ENCODE measurements at places on chromosomes 16 and 17.

- DNase-seq: no peak
Measured at GRCh38 chr17:69450918-69451317, 36.4 kb downstream of the MAP2K6 start.

- DNase-seq: no peak
Measured at GRCh38 chr16:81848306-81848853, 69.3 kb downstream of the PLCG2 start.

DNA sequence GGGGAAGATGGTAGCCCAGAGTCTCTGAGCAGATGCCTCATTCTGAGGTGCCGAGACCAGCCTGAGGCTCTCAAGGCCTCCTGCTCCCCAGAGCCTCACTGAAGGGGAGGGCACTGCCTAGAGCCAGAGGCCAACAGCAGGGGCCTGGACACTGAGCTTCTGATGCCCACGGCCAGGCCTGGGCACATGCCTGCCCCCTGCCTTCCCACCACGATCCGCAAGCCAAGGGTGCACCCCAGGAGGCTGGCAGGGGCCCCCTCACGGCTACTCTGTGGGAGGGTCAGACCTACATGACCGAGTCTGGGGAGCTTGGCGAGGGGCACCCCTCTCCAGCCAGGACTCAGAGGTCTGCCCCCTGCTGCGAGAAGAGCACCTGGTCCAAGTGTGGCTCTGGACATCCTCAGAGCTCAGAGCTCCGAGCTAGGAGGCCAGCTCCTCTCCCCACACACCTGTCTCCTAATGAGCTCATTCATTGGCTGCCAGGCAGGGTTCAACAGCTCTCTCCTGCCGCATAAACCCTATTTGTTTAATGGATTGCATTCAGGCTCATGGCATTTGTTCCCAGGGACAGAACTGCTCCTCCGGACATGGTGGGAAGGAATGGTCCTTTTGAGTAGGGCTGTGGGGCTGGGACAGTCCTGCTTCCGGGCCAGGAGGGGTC is 13.9 kb downstream of the OTOP3 start:
- no peak for DNase-seq

GRCh38 chr16:88195911-88196465 is 186.8 kb upstream of the ZNF469 start:
- DNase-seq: no peak

DNA sequence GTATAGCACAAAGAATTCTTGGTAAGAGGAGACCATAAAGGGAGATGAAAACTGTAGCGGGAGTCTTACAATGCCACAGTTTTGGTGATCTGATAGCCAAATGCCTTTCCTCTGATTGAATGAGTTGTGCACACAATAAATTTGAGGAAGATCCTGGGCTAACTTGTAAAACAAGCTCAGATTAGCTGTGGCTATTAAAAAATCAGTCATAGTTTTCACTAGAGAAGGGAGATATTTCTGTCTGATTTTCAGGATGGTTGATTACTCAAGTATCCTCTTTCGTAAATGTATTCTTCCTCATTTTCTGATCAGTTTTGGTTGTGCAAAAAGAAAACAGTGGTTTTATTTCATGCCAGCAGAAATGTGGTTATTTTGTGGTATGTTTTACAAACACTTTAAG is 9.1 kb upstream of the METTL9 start:
- DNase-seq: no peak

DNA sequence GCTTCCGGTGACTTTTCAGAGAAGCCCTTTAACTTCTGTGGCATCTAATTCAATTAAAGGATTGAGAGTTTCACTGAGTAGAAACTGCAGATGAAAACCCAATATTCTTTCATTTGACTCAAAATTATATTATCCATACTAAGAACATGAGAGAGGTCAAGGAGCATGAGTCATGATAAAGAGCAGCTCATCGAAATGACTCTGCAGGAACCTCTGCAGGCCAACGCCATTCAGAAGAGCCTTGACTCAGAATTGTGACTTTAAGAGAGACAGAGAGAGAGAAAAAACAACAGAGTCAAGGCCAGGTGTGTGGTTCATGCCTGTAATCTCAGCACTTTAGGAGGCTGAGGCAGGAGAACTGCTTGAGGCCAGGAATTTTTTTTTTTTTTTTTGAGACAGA is 417.2 kb upstream of the XYLT1 start:
- DNase-seq: no peak

- peak; percentile 51 for DNase-seq
Measured at GRCh38 chr17:15261802-15262290, 3.3 kb downstream of the PMP22 start.

- no peak for DNase-seq
Measured at GRCh38 chr17:45256114-45256966, 5.6 kb downstream of the SPATA32 start.

GRCh38 chr16:2037647-2038381 is 9.8 kb downstream of the NTHL1 start:
- DNase-seq: no peak

DNA sequence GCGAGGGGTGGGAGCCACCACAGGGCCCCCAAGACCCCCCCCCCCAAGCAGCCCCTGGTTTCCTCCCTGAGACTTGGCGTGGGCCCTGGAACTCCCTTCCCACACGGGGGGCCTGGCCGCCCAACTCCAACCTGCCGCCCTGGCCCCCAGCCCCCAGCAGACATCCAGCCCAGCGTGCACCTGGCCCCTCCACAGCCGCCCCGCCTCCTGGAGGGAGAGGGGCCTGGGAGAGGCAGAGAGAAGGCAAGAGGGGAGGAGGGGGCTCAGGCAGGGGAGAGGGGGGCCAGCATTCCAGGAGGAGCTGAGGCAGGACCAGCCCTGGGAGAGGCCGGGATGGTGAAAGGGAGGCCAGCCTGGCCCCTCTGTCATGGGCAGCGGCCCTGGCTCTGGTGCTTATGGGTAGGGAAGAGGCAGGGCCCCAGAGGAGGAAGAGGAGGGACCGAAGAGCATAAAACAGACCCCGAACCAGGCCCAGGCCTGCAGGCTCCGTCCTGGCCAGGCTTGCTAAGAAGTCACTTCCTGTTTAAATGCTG is 16.7 kb downstream of the IL34 start:
- no peak for DNase-seq

DNA sequence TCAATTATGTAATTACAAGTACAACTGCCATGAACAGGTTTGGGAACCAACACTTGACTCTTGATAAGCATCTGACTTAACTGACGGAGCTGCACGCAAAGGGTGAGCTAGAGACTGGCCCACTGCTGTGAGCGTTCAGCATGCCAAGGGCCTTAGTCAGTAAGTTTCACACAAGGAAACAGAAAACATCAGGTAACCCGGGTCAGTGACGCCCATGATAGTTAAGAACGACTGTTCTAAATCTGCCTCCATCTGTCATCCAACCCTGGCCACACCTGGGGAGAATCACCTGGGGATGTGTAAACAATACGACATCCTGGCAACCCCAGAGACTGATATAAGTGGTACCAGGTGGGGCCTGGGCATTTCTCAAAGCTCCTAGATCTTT is 12.3 kb downstream of the SMIM5 start:
- no peak for DNase-seq

GRCh38 chr16:16022683-16023064 is 73.3 kb downstream of the ABCC1 start:
- DNase-seq: no peak

DNA sequence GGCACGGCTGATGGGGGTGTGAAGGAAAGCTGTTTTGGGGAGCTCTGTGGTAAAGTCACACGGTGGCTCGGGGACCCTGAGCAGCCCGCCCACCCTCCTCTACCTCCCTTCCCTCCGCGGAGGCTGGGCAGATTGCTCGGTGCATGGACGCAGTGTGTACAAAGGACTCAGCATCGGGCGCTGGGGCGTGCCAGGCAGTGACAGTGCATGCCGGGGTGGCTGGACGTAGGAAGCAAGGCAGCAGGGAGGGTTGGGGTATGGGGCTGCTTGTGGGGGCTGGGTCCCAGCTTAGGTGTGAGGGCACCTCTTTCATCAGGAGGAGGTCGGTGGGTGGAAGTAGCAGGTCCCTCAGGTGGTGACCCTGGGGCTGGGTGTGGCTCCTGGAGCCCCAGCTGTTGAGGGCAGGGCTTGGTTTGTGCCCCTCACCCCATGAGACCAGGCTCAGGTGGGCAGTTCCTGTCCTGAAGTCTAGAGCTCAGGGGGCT is 159.9 kb upstream of the GSE1 start:
- no peak for DNase-seq

- no peak for DNase-seq
Measured at GRCh38 chr16:28826141-28826540, 3.3 kb downstream of the ATXN2L start.

Data from HS-27A (cell line).